ENCODE measurements at places on chromosomes 12 and 14.
A peak's percentile ranks its signal among the peaks of the same experiment; 100 is the strongest.

GRCh38 chr14:102096569-102097188 is 9.8 kb upstream of the HSP90AA1 start:
- DNase-seq: peak; percentile 92

DNA sequence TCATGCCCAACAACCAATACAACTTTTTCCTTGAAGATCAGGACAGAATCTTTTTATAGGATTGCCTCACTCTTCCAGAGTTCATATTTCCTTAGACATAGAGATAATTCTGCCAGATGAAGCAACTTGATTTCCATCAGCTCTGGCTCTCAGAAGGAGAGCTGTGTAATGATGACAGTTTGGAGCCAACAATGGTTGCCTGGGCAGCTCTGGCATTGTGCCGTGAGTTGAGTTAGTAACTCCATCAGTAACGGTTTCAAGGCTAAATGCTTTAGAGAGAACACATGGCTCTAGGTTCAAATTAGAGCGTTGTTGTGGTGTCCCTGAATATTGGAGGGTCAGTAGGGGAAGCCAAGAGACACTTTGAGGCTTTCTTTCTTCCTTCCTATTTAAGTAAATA is 501.7 kb upstream of the SEL1L start:
- DNase-seq: no peak

- no peak for DNase-seq
These were observed 557 bp downstream of the COPS7A start for GRCh38 chr12:6724409-6724797.

DNA sequence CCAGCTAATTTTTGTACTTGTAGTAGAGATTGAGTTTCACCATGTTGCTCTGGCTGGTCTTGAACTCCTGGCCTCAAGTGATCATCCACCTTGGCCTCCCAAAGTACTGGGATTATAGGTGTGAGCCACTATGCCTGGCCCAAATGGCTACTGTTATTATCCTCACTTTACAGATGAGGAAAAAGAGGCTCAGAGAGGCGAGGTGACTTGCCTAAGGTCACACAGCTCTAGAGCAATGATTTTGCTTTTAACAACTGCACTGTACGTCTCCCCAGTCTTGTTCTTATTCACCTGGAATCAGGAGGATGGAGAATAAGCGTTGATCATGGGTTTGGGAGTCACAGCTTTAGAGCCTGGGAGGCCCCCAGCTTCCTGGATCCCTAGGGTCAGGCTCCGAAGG is 69.8 kb upstream of the NCOR2 start:
- DNase-seq: no peak
